ENCODE measurements at places on chromosomes 2 and 18. TPM values are rescaled to one million over a fixed set of nuclear protein-coding genes. Genes with fewer than 3 reads are reported as not detected.

DNA sequence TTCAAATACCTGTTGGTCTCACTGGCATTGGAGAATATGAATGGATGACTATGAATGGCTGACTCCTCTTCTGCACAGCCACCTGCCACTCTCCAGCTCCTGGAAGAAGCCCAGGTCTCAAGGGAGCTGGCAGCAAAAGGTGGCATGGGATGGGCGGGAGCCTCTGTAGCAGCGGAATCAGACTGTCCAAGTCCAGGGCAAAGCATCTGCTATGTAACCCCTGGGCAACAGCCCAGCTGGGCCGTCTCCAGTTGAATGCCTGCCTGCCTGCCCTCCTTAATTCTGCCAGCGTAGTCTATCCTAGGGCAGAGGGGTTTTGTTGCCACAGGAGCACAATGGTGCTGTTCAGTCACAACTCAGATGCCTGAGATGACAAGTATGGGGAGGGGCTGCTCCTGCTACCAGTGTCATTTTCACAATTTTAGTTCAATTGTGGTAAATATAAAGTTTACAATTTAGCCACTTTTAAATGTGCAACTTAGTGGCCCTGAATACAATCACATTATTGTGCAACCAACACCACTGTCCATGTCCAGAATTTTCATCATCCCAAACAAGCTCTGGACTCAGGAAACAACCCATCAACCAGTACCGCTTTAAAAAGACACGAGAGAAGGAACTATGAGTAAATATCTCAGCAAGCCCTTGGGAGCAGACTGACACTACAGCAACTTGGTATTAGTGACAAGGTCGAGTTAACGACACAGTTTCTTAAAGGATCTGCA is 115.2 kb downstream of the MYO5B start:
- peaks cover 7% of the 10 kb centered on the region for H3K4me1 ChIP-seq
- DNase-seq: no peak
- H3K4me3 ChIP-seq: no peak overlapping the region
- H3K36me3 ChIP-seq: no peaks in the 10 kb centered on the region
- peaks cover 9% of the 10 kb centered on the region for H3K27me3 ChIP-seq

ATF2 gene
- total RNA-seq: 57.9 TPM

GRCh38 chr2:56522605-56523089 is 338.9 kb downstream of the CCDC85A start:
- H3K4me3 ChIP-seq: no peak overlapping the region
- no peak overlapping the region for H3K27ac ChIP-seq
- no peak for DNase-seq
- H3K4me1 ChIP-seq: no peaks in the 10 kb centered on the region
- no peaks in the 10 kb centered on the region for H3K36me3 ChIP-seq
- H3K27me3 ChIP-seq: no peaks in the 10 kb centered on the region

FAP gene
- total RNA-seq: not detected

DNA sequence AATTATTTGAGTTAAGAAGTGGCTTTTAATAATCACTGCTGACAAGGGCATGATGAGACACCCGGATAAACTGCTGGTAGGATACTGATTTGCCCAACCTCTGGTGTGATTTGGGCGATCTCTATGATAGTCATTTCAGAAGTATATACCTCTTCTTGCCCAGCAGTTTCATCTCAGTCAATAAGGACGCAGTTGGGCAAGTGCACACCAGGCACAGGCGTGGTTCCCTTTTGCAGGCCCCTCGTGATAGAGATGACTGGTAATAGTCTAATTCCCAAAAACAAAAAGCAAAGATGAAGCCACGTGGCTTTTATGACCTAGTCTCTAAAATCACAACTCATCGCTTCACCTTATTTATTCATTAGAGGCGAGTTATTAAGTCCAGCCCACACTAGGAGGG is 246.4 kb downstream of the PRKCE start:
- H3K4me3 ChIP-seq: no peak overlapping the region
- no peak overlapping the region for H3K27ac ChIP-seq
- H3K4me1 ChIP-seq: peaks cover 7% of the 10 kb centered on the region
- no peaks in the 10 kb centered on the region for H3K36me3 ChIP-seq
- no peak for DNase-seq
- H3K27me3 ChIP-seq: no peaks in the 10 kb centered on the region

GRCh38 chr2:229514273-229514895 is 200.0 kb downstream of the DNER start:
- H3K27me3 ChIP-seq: peaks cover 2% of the 10 kb centered on the region
- no peak overlapping the region for H3K27ac ChIP-seq
- no peaks in the 10 kb centered on the region for H3K36me3 ChIP-seq
- H3K4me3 ChIP-seq: no peak overlapping the region

- peaks cover 28% of the 10 kb centered on the region for H3K4me1 ChIP-seq
- peak; percentile 34 for DNase-seq
- no peak overlapping the region for H3K27ac ChIP-seq
- H3K27me3 ChIP-seq: no peaks in the 10 kb centered on the region
Measured at GRCh38 chr2:102664471-102664909, 45.1 kb downstream of the SLC9A2 start.

DNA sequence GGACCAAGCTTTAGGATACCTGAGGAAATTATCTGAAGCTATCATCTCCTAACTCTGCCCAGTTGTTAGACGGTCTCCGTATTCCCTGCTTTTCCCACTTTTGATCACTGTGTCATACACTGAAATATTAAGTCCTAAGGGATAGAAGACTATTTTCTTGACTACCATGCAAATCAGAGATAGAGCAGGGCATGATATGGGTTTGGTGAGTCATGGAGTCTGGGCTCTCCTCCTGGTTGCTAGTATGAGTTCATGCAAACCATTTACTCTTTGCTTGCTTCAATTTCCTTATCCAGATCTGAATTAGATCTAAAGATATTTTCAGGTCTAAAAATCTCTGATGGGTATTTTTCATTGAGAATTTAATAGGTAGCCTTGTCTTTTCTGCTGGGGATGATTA is 55.0 kb downstream of the EHBP1 start:
- no peaks in the 10 kb centered on the region for H3K4me1 ChIP-seq
- H3K27ac ChIP-seq: no peak overlapping the region

CNDP1 gene
- not detected for total RNA-seq

- H3K4me1 ChIP-seq: no peaks in the 10 kb centered on the region
- no peak overlapping the region for H3K27ac ChIP-seq
- H3K4me3 ChIP-seq: no peak overlapping the region
Measured at GRCh38 chr2:15805206-15805605, 135.1 kb upstream of the MYCN start.

GRCh38 chr2:159297042-159297707 is 10.7 kb upstream of the WDSUB1 start:
- no peak for DNase-seq
- H3K36me3 ChIP-seq: no peaks in the 10 kb centered on the region
- H3K27me3 ChIP-seq: peaks cover 6% of the 10 kb centered on the region

RSAD2 gene
- total RNA-seq: 101 TPM

Measured in activated CD4-positive, alpha-beta T cell treated with anti-CD3 and anti-CD28 coated beads, Interleukin-2, amount 10 ng/mL, durations not matched to agents 7 days and 5 days (primary cell).